Activated T-cell treated with anti-CD3 and anti-CD28 coated beads, Interleukin-2, amount 50 U/mL, for 48 hours (primary cell): ENCODE measurements at places on chromosomes 7 and 10.

GRCh38 chr10:116110736-116111135 lies 162.3 kb downstream of the GFRA1 start:
- no peak for DNase-seq

- peak; percentile 68 for DNase-seq
Measured at GRCh38 chr10:14601872-14602725, 172.6 kb downstream of the FAM107B start.

GRCh38 chr7:133691727-133692610 lies 435.2 kb upstream of the LRGUK start:
- DNase-seq: no peak

GRCh38 chr7:153386556-153386955 lies 627.0 kb downstream of the ACTR3B start:
- no peak for DNase-seq

GRCh38 chr10:27319752-27320431 lies 79.3 kb upstream of the ACBD5 start:
- peak; percentile 46 for DNase-seq

GRCh38 chr10:45380903-45381620 lies 7.0 kb downstream of the ALOX5 start:
- no peak for DNase-seq
